ENCODE measurements at places on chromosomes 1 and 21. TPM values are rescaled to one million over a fixed set of nuclear protein-coding genes. Genes with fewer than 3 reads are reported as not detected.

DNA sequence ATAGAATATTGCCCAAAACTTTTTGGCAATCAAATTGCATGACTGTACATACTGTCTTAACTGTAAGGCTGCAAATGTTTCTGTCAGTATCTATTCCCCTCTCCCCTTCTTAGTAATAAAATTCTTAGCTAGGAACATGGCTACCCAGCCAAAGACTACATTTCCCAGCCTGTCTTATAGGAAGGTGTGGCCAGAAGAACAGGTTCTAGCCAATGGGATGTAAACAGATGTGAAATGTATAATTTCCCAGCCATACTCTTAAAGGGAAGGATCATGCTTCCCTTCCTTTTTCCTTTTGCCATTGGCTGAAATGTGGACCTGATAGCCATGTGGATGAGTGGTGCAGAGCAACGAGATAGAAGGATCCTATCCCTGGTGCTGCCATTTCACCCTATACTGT lies 7.0 kb upstream of the HIVEP3 start:
- no peak for DNase-seq

DNA sequence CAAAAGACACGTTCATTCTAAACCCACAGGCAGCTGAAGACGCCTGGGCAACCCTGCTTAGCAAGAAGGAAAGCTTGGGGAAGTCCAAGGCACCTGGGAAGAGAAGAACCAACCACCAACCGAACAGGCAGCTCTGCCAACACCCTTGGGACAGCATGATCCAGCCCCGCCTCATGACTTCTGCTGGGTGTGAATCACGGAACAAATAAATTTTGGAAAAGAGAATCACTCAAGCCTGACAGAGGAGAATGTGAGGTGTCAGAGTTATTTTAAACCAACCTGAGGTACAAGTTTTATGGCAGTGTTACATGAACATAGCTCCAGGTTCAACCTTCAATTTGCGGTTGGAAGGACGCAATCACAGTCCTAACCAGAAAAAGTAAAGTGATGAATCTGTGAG lies 10.0 kb upstream of the PADI4 start:
- DNase-seq = no peak

DNA sequence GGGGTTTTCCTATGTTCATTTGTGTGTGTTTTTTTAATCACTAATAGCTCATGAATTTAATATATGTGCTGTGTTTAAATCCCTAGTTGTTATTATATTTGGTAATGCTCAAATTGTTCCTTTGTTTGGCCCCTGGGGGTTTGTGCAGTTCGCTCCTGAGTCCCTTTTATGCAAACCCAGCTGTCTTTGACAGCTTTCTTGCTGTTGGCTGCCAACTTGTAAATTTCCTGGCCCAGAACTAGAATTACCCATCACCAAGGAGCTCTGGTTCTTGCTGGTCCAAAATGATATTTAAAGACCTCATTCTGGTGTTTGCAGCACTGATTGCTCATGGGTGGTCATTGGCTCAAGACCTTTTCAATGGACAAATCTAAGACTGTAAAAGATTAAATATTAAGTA lies 39.6 kb upstream of the PGBD5 start:
- DNase-seq = no peak

- DNase-seq = no peak
Observed at GRCh38 chr21:41537356-41537755, 29.4 kb upstream of the TMPRSS2 start.

CCDC30 gene
- total RNA-seq = 0.19 TPM

DNA sequence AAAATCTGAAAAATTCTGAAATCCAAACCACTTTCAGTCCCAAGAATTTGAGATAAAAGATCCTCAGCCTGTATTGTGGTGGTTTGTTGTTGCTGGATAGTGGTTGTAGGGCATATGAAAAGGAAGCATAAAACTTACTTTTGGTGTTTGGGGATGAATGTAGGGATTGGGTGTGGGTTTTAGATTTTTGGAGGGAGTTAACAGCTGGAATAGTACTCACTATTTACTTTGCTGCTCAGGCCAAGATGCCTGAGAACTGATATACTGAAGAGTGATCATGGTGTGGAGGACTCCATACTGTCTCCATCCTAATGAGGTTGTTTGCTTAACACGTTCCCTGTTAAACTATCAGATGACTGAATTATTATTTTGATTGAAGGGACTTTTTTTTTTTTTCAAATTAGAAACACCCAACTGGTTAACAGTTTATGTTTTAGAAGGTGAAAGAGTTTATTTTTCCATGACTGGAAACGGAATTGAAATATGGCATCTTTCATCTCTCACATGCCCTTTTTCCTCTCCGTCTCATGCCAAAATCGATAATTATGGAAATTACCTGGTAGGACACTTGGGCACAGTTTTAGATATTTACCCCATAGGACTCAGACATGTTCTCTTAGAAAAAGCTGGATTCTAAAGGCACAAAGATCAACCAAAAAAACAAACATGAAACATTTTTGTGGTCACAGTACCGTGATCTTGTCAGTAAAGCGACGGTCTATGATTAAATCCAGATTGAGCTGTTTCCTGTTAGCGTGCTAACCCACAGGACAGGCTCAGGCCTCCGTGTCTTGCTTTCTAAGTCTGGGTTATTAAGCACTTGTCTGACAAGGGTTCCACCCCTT lies 37.3 kb downstream of the RGL1 start:
- DNase-seq = no peak

DNA sequence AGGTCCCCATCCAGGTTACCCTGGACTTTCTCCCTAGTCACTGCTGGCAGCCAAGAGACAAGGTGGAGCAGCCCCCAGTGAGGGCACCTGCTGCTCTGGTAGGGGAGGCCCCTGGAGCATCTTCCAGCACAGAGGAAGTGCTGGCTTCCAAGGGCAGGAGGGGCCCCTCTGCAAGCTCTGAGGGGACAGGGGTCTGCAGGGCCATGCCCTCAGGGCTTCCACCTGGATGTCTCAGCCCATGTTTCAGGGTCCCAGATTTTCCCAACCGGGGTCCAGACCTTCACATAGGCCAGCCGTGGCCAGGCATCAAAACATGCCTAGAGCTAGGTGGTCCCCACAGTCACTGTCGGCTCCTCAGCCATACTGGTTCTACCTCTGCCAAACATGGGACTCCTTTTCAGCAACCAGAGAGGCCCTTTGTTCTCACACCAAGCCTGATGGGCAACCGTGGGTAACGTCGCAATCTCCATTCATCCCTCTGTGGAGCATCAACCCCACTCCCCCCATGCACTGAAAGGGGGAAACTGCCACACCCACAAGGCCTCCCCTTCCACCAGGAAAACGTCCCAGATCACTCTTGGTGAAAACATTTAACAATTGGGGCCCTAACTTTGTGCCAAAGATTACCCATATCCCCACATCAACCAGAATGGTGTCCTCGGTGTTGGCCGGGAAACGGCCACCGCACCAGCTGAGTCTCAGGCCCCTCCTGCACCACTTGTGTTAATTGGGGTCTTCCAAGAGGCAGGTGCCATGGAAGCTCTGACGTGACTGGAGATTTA lies 1.9 kb upstream of the COL6A2 start:
- DNase-seq = no peak

All from esophagus squamous epithelium (tissue), 5 donors.